Breast epithelium (tissue), 4 donors: ENCODE measurements at places on chromosomes 5 and 9. TPM values are rescaled to one million over a fixed set of nuclear protein-coding genes. Genes with fewer than 3 reads are reported as not detected.

- H3K27me3 ChIP-seq: no peaks in the 10 kb centered on the region
- no peaks in the 10 kb centered on the region for H3K36me3 ChIP-seq
- no peak overlapping the region for H3K4me3 ChIP-seq
Measured at GRCh38 chr9:16357828-16358227, 512.6 kb downstream of the BNC2 start.

DNA sequence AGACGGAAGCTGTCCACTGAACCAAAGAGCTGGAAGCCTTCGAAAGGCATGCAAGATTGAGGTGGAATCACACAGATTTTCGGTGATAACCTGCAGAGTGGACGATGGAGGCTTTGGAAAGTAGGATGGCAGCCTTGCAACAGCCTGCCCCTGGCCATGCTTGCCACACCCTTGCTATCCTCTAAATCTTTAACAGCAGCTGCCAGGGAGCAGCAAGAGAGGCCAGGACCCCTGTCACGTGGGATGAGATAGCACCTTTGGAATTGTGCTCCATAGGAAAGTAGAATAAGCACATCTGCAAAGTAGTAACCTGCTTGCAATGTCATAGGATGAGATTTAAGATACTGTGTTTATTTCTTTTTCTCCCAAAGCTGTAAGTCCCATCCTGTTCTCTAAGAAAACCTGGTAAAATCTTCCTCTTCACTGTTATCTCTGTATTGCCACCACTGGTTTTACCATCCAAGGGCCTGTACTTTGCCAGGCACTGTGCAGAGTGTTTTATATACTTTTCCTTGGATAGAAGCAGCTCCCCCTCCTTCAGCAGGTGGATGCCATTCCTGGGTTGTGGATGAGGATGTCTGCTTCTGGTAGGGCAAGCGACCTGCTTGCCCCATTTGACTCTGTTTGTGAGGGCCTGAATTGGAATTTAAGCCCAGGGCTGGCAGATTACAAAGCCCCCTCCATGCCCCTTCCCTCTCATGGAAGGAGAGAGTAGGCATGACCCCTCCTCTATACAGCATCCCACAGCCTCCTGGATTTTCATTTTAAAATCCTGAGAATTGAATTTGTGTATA lies 10.1 kb downstream of the TRIO start:
- H3K4me3 ChIP-seq: no peak overlapping the region
- no peaks in the 10 kb centered on the region for H3K36me3 ChIP-seq
- peak overlapping the region; percentile 81 for H3K27ac ChIP-seq
- no peaks in the 10 kb centered on the region for H3K4me1 ChIP-seq
- no peaks in the 10 kb centered on the region for H3K27me3 ChIP-seq
- DNase-seq: no peak

DNA sequence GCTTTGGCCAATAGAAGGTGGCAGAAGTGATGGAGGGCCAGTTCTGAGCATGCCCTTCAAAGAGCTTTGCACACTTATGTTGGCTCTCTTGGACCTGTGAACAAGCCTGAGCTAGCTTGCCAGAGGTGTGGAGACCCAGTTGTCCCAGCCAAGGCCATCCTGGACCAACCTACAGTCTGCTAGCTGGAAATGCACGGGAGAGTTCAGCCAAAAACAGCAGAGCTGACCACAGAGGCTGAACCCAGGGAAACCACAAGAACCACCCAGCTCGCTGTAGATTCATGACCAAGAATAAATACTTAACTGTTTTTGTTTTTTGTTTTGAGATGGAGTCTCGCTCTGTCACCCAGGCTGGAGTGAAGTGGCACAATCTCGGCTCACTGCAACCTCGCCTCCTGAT lies 65.4 kb upstream of the HAND1 start:
- H3K4me3 ChIP-seq: no peak overlapping the region
- no peak overlapping the region for H3K27ac ChIP-seq
- no peak for DNase-seq
- no peaks in the 10 kb centered on the region for H3K36me3 ChIP-seq
- no peaks in the 10 kb centered on the region for H3K4me1 ChIP-seq
- H3K27me3 ChIP-seq: no peaks in the 10 kb centered on the region

- DNase-seq: no peak
- no peaks in the 10 kb centered on the region for H3K27me3 ChIP-seq
Measured at GRCh38 chr5:40356248-40356647, 323.5 kb upstream of the PTGER4 start.

- H3K36me3 ChIP-seq: no peaks in the 10 kb centered on the region
- H3K27me3 ChIP-seq: no peaks in the 10 kb centered on the region
- no peak overlapping the region for H3K4me3 ChIP-seq
- H3K27ac ChIP-seq: peak overlapping the region; percentile 42
- DNase-seq: no peak
Measured at GRCh38 chr9:116471944-116472506, 215.1 kb upstream of the TRIM32 start.

The SERF1A gene
- 13.1 TPM for total RNA-seq

DNA sequence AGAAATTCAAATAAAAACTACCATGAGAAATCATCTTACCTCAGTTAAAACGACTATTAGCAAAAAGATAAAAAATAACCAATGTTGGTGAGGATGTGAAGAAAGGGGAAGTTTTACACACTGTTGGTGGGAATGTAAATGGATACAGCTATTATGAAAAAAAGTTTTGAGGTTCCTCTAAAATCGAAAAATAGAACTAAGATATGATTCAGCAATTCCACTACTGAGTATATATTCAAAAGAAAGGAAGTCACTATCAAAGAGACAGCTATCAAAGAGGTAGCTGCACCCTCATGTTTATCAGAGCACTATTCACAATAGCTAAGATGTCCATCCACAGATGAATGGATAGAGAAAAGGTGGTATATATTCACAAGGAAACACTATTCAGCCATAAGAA lies 1888.4 kb downstream of the MAT2B start:
- no peaks in the 10 kb centered on the region for H3K27me3 ChIP-seq
- no peaks in the 10 kb centered on the region for H3K36me3 ChIP-seq
- H3K4me3 ChIP-seq: no peak overlapping the region
- no peaks in the 10 kb centered on the region for H3K4me1 ChIP-seq
- no peak overlapping the region for H3K27ac ChIP-seq

The RMND5B gene
- total RNA-seq: 36.3 TPM

DNA sequence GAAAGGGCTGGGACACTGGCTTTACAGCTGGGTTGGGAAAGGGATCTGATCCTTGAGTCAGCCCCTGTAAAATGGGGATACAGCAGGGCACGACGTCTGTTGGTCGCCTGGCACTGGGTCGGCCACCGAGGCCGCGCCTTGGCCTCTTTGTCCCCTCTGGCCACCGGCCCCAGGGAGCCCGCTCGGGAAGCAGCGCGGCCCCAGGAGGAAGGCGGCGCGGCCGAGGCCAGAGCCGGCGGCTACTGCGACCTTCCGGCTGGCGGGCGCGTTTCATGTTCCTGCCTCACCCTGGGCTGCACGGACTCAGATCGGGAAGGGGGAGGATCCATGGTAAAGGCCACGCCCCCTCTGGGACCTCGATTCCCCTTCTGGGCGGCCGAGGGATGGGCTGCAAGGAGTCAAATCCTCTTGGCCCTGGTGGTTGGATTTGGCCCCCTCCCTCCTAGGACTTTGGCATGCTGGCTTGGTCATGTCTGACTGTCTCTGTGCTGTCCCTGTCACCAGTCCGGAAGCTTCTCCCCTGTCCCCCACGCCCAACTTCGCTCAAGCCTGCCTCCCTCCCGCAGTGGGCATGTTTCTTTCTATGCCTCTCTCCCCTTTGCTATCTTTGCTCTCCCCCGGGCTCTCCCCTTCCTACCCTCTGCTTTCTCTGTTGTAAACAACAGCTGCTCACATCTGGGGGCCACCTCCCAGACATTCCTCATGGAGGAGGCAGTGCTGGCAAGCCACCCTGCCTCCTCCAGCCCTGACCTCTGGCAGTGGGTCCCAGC lies 25.8 kb downstream of the FPGS start:
- H3K36me3 ChIP-seq: no peaks in the 10 kb centered on the region
- DNase-seq: peak; percentile 54
- H3K4me1 ChIP-seq: no peaks in the 10 kb centered on the region
- peak overlapping the region; percentile 31 for H3K4me3 ChIP-seq

DNA sequence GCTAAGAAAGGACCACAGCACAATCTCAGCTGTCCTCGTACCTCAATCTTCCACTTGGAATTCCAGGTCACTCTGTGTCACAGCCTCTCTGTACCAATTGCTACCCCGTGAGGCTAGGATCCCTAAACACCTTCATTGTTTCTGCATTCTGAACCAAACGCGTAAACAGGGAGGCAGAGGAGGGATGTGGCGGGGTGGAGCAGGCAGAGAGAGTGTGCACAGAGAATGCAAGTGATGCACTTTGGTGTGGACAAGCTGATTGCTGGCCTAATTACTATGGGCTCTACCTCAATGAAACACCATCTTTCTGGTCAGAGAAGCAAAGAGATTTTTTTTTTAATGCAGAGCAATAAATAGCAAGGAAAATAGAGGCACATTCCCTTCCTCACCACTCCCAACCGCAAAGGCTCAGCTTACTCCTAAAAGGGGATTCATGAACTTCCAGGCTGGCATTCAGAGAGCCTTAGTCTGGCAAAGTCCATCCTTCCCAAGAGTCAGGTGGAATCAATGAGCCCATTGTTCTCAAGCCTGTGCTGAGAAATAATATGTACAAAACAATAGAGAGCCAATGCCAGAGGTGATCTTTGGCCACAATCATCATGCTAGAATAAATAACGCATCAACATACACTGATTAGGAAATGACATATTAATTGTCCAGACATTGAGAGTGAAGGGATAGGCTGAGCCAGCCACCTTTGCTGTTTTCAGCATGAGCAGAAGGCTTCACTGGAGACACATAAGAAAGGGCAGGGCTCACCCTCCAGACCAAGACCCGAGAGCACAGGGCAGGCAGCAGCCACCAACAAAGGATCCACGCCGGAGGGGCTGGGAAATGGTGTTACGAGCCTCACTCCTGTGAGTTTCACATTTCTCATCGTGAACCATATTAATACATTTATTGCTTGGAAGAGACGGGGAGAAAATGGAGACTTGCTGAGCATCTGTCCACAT lies 278.8 kb downstream of the ENC1 start:
- peak overlapping the region; percentile 56 for H3K27ac ChIP-seq
- DNase-seq: peak; percentile 64
- no peaks in the 10 kb centered on the region for H3K36me3 ChIP-seq
- no peaks in the 10 kb centered on the region for H3K27me3 ChIP-seq
- H3K4me1 ChIP-seq: peaks cover 13% of the 10 kb centered on the region

The OR1K1 gene
- total RNA-seq: not detected

The CCDC187 gene
- total RNA-seq: not detected

- no peaks in the 10 kb centered on the region for H3K36me3 ChIP-seq
- DNase-seq: no peak
- no peaks in the 10 kb centered on the region for H3K4me1 ChIP-seq
- H3K27me3 ChIP-seq: no peaks in the 10 kb centered on the region
Measured at GRCh38 chr5:159458217-159458711, 128.0 kb upstream of the IL12B start.

DNA sequence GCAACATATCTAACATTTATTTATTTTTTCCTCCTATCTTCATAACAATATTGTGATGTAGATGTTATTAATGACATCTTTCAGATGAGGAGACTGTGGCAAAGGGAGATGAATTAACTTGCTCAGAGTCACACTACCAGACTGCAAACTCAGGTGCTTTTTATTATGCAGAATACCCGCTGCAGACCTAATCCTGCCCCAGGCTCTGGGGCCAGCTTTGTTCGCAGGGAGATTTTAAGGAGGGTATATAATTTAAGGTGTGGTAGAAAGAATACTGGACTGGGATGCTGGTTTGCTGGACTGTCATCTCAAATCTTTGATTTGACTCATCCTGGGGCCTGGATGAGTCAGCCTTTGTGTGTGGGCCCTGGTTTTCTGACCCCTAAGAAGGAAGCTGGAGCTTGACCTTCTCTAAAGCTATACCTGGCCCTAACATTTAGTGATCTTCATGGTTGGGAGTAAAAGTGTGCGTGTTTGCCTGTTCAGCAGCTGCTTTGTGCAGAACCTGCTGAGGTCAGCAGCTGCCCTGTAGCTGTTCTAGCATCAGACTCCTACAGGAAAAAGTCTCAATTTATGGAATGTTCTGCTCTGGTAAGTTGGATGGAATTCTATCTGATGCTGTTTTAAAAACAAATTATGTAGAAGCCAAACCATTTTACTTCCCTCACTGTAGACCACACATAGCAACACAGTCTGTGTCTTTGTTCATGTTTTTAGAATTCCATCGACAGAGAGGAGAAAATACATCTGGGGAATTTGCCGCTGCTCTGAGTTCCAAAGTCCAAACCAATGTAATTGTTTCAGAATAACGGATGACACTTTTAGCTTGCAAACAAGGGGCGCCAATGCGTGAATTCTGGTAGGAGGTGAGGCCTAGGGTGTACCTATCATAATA lies 4.5 kb downstream of the SLC36A1 start:
- H3K36me3 ChIP-seq: no peaks in the 10 kb centered on the region
- DNase-seq: no peak
- H3K4me3 ChIP-seq: no peak overlapping the region
- no peak overlapping the region for H3K27ac ChIP-seq
- no peaks in the 10 kb centered on the region for H3K27me3 ChIP-seq
